Stimulated activated CD4-positive, alpha-beta T cell treated with anti-CD3 and anti-CD28 coated beads, Interleukin-1b, Interleukin-23, amount 100 ng/mL, for 4 hours (primary cell): ENCODE measurements at places on chromosomes 16 and 17.

GRCh38 chr17:39605492-39606433 is 2.0 kb downstream of the NEUROD2 start:
- DNase-seq = no peak

DNA sequence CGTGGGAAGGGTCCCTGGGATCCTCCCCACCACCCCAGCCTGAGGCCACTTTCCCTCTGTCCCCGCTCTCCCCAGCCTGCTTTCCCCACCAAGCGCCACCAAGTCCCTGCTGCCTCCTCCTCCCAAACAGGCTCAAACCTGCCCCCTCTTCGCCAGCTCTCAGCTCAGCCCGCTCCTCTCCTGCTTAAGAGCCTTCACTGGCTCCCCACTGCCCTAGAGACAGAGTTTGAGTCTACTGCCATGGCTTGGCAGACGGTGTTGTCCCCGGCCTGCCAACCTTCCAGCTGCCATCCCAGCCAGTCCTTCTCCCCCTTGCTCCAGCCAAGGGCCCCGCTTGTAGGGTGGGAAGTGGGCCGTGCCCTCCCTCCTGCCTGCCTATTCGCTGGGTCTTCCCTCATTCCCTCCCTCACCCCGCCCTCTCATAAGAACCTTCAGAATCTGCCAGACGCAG is 11.1 kb downstream of the IL4R start:
- DNase-seq = no peak

DNA sequence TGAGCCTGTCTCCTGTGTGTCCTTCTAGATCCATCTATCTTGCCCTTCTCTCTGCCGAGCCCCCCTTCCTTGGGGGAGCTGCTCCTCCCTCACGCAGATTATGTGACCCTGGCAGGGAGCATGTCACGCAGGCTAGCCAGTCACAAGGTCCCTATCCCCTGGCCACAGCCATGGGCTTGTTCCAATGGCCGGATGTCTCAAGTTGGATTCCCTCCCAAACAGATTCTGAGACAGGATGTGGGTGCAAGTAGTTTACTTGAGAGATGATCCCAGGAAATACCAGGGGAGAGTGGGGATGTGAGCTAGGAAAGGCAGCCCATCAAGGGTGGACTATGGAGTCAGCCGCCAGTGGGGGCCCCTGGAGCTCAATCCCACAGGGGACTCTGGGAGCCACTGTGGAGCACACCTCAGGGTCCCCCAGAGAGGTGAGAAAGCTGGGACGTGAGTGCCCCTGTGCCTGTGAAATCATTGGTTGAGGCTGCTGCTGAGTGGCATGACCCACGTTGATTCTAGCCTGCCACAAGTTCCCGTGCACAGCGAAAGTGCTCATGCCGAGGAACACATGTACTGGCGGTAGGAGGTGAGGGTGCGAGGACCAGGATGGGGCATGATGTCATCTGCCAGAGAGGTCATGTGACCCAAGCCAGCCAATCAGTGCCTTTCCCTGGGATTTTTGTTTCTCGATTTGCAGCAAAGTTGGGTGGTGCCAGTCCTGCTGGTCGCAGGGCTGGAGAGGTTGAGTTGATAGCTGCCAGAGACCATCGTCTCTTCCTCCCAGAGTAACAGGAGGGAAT is 6.4 kb upstream of the CRISPLD2 start:
- no peak for DNase-seq

DNA sequence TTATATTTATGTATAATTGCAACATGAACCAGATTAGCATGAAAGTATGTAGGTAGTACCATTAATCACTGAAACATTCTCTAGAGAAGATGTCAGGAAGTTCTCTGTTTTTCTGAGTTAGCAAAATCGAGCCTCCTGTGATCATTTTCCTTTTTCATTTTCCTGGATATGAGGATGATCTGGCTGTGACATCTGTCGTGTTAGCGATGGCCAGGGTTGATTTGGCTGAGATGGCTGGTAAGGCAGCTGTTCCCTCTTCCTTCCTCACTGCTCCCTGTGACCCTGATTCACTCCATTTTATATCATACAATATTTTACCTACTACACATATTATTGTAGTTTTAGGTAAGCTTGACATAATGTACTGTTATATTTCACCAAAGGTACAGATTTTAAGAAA is 10.3 kb downstream of the CNTNAP4 start:
- DNase-seq = no peak

DNA sequence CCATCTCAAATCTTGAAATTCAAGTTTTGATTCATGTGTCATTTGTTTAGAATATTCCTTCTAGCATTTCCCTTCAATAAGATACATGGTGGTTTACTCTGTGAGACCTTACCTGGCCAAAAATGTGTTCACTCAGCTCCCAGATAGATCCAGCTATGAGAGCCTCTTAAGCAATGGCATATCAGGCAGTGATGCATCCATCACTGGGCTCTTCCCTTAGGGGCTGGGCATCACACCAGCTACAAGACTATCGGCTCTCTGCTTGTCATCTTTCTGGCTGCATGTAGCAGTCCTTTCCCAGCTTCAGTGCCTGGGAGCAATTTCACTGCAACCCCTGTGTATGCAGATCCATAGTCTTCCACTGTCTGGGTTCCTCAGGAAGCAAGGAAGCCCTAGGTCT is 40.6 kb downstream of the GOSR1 start:
- no peak for DNase-seq

- no peak for DNase-seq
Measured at GRCh38 chr16:24670623-24671454, 58.6 kb upstream of the TNRC6A start.

DNA sequence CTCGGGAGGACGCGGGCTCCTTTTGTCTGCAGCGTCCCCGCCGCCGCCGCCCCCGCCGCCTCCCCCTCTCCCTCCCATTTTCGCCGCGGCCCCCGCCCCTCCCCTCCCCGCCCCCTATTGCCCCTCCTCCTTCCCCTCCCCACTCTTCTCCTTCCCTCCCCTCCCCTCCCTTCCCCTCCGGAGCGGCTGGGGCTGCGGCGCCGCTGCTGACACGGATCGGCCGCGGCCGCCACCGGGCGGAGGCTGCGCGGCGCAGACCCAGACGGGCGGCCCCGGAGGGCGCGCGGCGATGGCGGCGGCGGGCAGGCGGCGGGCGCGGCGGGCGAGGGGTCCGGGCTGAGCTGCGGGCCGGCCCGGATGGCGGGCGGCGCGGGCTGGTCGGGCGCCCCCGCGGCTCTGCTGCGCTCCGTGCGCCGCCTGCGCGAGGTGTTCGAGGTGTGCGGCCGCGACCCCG is at the start of gene RAB11FIP4:
Gene RAB11FIP4, plus strand, starts transcription at position 180 of the 454 bp plus-strand sequence. Its CDS starts 178 bp downstream, at position 358.
- peak; percentile 31 for DNase-seq

DNA sequence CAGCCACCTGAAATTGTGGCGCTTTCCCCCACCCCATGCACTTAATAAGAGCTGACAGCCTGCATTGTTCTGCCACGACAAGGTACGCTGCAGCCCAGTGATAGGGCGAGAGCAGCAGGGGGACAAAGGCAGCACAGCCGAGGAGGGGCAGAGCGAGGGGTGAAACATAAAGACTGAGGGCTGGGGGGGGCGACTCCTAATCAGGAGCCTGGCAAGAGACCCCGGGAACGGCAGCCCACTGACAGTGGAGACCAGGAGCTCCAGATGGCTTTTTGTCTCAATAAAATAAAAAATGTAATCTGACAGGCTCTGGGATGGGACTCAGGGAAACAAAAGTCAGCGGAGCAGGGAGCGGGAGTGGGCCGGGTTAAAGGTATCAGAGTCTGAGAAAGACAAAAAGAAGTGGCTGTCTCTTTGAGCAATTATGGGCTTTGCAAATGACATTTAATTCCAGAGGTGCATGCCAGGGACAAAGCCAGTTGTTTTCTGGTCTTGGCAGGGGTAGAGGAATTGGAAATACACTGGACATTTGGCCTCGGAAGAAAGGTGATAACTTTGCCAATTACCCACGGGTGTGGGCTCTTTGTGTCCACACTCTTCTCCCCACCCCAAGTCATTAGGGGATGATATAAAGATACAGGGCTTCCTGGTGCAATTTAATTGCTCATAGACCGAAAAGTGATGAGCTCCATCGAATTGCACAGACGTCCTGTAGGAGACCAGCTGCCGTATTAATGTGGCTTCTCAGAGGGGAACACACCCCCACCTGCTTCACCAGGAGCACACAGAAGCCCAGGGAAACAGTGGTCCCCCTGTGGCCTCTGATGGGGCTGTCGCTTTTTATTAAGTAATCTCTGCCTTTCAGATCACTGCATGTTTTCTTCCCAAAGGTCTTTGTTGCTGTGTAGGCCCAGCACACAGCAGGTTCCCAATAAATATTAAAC is 17.6 kb upstream of the CCDC182 start:
- DNase-seq = no peak

- DNase-seq = no peak
Measured at GRCh38 chr17:2853283-2854142, 57.3 kb downstream of the RAP1GAP2 start.

DNA sequence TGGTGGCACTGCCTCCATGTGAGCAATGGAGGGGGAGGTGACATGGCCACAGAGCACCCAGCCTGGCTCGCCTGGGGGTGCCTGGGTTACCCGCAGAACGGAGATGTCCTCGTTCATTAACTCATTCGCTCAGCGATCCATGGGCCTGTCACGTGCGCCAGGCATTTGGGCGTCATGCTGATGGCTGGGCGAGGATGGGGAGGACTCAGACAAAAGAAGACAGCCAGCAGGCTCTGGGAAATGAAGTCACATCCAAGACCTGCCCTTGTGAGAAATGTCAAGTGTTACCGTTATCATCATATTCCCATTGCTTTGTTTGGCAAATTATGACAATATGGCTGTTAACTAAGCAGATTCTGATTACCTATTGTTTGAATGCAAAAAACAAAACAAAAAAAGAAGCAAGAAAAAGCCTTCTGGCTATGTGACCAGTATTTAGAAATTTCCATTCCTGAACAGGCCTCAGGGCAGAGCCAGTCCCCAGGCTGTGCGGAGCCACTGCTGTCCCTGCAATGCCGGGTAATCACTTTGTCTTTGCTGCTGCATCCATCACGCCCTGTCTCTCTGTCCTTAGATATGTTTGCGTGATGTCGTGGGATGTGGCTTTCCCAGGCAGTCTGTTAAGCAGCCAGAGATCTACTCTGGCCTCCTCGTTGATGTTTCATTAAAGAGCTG is 57.9 kb downstream of the CMIP start:
- no peak for DNase-seq

DNA sequence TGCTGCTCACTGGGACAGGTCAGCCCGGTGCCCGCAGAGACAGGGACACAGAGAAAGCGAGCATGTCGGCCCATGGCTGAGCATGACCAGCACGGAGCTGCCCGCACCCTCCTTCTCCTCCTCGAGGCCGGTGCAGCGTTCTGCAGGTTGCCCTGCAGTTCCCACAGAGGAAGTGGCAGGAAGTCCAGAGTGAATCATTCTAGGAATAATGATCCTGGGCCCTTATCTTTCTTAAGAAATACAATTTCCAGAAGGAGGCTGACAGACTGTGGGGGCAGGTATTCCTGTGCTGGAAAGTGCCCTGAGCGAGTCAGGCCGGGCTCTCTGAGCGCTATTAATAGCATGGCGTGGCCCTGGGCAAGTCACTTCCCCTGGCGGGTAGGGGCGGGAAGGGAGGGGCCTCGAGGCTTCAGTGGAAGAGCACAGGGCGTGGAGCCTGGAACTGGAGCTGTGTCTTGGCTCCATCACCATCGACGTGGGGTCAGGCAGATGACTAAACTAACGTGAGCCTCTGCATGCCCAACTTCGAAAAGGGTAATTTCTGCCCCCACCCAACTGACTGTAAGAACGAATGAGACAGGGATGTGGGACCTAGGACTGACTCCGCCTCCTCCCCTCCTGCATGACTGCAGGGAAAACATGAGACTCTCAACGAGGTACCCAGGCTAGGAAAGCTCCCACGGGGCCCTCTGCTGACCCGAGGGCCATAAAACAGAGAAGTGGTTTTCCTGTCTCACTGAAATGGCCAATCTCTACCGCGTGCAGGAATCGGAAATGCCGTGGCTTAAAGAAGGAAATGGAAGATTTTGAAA is 9.8 kb downstream of the TMEM204 start:
- peak; percentile 53 for DNase-seq

GRCh38 chr17:80833952-80834892 is 157.4 kb upstream of the CHMP6 start:
- no peak for DNase-seq

- DNase-seq = no peak
Measured at GRCh38 chr16:60945225-60945624, 1091.0 kb downstream of the CDH8 start.

DNA sequence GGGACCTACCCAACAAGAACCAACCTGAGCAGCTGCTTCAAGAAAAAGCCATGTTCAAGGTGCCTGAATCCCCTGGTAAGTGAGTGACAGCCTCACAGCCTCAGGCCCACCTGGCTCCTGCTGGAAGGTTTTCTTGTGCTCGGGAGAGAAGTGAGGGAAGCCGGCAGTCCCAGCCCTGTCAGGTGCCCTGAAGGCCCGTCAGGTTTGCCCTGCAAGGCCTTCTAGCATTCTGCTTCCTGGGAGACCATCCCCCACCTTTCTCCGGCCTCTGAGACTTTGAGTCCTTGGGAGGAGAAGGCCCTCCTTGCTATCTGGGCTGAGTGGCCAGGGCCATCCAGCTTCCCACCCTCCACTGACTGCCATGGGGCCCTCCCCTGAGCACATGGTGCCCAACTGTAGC is 166.7 kb upstream of the ZNF267 start:
- DNase-seq = no peak

- no peak for DNase-seq
Measured at GRCh38 chr17:56431736-56432135, 161.8 kb upstream of the NOG start.

- no peak for DNase-seq
Measured at GRCh38 chr17:5535436-5535835, 48.9 kb downstream of the NLRP1 start.

DNA sequence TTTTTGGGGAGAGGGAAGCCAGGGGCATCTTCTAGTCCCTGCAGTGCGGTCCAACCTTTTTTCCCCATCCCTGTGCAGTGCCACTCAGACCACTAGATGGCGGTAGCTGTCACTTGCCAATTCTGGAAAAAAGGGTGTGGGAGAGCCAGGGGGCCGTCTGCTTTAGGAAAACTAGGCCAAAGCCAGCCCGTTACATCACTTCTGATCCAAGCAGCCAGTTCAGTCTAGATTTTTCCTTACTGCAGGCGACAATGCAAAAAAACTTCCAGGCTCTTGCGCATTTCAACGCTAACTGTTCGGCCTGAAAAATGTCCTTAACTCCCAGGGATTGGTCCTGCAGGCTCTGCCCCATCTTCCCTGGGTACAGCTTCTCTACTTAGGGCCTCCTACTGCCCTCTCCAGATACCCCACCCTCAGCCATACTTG is 69.2 kb upstream of the CES5A start:
- peak; percentile 21 for DNase-seq

- no peak for DNase-seq
Measured at GRCh38 chr16:78098087-78098486, 1.4 kb upstream of the WWOX start.

DNA sequence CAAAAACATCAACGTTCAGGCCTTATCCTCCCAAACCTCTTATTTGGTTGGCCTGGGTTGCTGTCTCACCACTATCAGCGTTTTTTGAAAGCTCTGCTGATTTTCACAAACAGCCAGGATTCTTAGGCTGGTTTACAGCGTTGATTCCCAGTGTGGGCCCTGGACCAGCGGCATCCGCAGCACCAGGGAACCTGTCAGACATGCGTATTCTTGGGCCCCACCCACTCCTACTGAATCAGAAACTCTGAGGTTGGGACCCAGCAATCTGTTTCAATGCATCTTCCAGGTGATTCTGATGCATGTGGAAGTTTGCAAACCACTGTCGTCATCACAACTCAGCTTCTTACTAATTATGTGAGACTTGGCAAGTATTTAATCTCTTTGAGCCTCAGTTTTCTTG is 58.5 kb downstream of the RGS9 start:
- no peak for DNase-seq

- DNase-seq = no peak
Measured at GRCh38 chr17:7782240-7782639, 51.8 kb upstream of the KDM6B start.

- DNase-seq = no peak
Measured at GRCh38 chr16:5590416-5590815, 492.8 kb upstream of the EEF2KMT start.

GRCh38 chr16:2370721-2371120 is 30.2 kb upstream of the ABCA3 start:
- no peak for DNase-seq
